ENCODE measurements at places on chromosomes 7 and 10.

GRCh38 chr7:106016331-106016730, 53.3 kb downstream of the CDHR3 start:
- no peak for DNase-seq

DNA sequence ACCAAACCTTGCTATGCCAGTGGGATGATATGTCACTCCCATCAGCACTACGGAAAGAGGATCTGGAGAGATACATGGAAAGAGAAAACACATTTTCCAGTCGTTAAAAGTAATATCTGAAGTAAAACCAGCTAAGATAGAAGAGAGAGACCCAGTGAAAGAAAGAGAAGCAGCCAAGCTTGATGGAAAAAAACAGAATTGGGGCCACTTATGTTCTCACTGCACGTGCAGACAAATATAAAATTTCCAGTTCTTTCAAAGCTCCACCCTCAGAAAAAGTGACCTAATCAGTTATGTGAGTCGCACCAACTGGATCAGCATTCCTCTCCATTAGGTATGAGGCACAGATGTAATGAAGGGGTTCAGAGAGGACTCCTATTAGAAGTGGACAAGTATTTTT, 266.1 kb downstream of the MTERF1 start:
- no peak for DNase-seq

- no peak for DNase-seq
Observed at GRCh38 chr10:101974091-101974971, 81.6 kb downstream of the ARMH3 start.

DNA sequence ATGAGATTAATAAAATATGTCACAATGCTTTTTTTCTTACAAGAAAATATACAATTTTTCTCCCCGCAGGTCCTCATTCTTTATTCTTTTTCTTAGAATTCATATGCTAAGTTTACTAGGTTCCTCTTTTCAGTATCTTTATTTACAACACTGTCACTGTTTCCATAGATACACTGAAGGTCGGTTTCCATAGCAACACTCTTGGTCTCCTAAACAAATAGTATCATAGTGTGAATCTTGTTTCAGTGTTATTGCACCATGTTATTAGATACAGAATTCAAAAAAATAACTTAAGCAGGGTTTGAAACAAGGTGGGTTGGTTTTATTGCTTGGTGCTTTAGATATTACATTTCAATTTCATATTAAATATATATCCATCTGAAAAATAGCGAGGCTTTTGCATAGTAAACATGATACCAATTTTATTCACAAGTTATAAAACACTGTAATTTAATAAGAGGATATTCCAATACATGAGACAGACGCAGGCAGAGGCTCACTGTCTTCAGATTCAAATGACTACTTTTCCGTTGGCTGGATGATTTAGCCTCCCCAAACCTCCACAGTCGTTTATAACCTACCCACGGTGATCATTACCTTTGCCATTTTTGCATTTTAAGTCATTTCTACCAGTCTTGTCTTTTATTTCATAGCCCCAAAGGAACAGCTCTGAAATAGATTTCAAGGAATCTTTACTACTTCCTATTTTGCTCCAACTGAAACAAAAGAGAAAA, 88.9 kb upstream of the KLF6 start:
- DNase-seq, result peak; percentile 88

GRCh38 chr7:141418066-141418465, 133.1 kb upstream of the AGK start:
- no peak for DNase-seq

GRCh38 chr7:80134115-80134535, 506 bp upstream of the GNAI1 start:
- DNase-seq, result no peak

- no peak for DNase-seq
Observed at GRCh38 chr7:24656608-24657007, 83.4 kb downstream of the PALS2 start.
